Stimulated activated CD4-positive, alpha-beta T cell treated with anti-CD3 and anti-CD28 coated beads, Interleukin-15, amount 100 ng/mL, for 24 hours (primary cell): ENCODE measurements at places on chromosomes 16 and 17.

DNA sequence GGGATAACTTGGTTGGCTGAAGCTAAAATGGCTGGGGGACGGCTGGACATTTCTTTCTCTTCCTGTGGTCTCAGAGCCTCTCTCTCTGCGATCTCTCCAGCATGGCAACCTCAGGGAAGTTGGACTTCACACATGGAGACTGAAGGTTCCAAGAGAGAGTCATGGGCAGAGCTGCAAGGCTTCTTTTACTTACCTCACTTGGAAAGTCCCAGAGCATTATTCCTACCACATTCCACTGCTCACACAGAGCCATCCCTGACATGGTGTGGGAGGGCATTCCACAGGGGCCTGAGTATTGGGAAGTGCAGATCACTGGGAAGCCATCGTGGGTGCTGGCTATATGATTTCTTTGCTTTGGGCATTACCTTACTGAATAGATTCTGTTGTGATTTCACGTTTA is 9.8 kb upstream of the SLC6A2 start:
- no peak for DNase-seq

DNA sequence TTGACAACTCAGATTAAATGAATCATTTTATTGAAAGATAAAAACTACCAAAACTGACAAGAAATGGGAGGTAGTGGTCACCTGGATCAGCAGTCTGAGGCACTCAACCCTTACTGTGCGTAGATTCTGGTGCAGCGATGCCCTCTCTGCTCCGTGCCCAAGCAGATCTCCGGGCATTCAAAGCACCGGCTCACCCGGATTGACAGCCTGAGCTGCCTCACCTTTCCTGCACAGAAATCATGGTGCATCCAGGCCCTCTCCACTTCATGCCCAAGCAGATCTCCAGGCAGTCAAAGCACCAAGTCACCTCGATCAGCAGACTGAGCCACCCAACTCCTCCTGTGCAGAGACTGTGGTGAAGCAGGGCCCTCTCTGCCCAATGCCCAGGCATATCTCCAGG is 196.8 kb downstream of the CA10 start:
- DNase-seq = no peak

GRCh38 chr16:58417600-58417999 is 25.3 kb downstream of the GINS3 start:
- DNase-seq = no peak

- no peak for DNase-seq
Observed at GRCh38 chr16:27920391-27920891, 143.1 kb downstream of the GSG1L start.

DNA sequence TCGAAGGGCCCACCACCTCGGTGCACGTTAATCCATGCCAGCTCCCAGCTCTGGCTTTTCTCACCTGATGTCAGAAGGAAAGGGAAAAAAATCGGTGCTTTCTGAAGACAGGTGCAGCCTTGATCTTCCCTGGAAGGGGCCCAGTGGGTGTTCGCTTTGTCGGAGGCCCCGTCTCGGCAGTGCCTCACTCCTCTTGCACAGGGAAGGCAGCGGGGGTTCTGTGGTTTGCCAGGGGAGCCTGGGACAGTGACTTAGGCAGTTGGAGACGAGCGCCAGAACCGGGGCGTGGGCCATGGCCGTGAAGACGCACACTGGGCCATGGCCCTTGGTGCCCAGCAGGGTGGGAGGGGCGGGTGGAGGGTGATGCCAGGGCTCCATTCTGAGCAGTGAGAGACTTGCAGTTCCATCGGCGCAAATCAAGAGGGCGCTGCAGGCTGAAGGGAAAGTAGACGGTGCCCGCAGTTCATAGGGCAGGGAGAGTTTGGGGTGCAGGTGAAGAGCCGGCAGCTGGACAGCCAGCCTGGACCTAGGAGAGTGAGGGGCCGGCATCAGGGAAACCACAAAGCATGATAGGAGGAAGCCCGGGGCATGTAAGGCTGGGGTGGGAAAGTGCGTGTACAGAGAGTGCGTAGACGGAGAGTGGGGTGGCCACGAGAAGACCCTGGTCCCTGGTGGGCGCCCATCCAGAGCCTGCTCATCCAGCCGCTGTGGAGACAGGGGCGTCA is 101.3 kb upstream of the CHMP6 start:
- DNase-seq = peak; percentile 46

DNA sequence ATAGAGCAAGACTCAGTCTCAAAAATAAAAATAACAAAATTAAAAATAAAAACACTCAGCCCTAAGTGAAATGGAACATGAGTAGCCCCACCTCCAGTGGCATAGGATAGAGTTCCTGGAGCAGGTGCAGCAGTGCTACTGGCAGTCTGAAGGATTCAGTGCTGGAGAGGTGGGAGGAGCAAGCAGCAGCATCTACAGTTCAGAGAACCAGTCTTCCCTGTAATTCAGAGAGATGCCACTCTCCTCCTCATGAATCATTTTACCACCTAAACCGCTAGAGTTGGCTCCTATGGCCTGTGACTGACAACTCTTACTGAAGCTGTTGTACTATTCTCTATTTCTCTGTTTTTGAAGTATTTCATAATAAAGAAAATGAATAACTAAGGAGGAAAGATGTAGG is 56.0 kb upstream of the SMURF2 start:
- DNase-seq = no peak

DNA sequence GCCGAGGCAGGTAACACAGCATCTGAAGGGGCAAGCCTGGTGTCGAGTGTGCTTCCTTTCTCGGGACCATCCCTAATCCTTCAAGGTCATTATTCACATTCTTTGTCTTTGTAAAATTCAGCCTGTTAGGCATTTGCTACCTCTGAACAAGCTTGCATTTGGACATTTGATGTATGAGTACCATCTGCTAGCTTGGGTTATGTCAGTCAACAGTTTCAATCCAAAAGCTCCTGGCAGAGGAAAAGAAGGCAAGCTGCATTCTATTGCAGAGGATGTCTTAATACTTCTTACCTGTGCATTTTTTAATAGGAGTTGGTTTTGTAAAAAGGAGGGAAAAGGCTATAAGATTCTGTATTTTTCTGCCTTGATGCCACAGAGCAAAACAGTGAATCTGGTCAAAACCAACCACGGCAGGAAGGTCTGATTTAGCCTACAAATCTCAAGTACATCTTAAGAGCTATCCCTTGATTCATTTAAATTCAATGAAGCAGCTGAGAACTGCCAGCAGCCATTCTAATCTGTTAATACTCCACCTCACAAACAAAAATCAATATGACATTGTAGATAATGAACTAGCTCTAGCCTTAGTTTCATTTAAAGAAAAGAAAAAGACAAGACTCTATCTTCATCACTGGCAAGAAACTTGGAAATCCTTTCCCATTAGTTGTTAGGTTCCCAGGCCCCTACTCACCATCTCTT is 39.0 kb downstream of the TEX2 start:
- DNase-seq = no peak

DNA sequence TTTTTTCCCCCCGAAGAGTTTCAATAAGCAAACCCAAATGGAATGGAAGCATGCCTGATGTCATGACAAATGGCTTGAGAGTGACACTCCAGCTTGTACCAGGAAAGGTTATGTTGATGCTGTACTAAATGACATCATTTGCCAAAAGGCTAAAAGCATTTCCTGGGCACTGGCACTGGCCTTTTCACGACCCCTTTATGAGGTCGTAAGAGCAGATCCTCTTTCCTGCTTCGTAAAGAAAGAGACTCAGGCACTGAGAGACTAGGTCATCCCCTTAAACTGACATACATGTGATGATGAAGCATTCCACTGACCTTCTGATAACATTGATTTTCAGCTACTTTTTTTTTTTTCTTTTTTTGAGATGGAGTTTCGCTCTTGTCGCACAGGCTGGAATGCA is 30.5 kb downstream of the CEP295NL start:
- no peak for DNase-seq

DNA sequence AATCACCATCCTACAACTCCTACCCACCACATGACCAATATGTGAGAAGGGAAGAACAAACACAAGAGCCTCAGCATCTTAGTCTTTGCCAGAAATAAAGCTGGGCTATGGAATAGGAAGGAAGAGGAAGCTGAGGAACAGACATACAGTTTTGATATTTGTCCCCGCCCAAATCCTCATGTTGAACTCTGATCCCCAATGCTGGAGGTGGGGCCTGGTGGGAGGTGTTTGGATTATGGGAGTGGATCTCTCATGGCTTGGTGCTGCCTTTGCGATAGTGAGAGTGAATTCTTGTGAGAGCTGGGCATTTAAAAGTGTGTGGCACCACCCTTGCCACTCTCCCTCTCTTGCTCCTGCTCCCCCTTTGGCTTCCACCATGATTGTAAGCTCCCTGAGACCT is 52.4 kb upstream of the NLK start:
- no peak for DNase-seq

- DNase-seq = no peak
Observed at GRCh38 chr17:8659758-8660410, 29.4 kb upstream of the MYH10 start.

GRCh38 chr16:87057951-87058560 is 259.1 kb downstream of the C16orf95 start:
- no peak for DNase-seq

- DNase-seq = no peak
Observed at GRCh38 chr17:19392303-19392702, 5.3 kb upstream of the MFAP4 start.

DNA sequence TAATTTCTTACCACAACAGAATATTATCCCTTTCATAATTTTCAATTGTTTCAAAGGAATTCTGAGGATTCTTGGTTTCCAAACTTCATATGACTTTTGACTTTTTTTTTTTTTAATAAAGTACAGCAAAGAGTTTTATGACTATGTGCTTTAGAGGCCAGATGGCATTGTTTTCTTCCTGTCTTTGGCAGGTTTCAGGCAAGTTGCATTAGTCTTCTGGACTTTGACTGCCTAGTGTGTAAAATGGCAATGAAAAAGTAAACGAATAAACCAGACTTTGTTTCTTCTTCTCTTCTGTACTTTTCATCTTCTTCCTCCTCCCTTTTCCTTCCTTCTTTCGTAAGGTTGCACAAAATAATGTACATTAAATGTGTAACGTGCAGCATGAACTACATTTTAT is 172.6 kb upstream of the RBFOX1 start:
- DNase-seq = no peak

DNA sequence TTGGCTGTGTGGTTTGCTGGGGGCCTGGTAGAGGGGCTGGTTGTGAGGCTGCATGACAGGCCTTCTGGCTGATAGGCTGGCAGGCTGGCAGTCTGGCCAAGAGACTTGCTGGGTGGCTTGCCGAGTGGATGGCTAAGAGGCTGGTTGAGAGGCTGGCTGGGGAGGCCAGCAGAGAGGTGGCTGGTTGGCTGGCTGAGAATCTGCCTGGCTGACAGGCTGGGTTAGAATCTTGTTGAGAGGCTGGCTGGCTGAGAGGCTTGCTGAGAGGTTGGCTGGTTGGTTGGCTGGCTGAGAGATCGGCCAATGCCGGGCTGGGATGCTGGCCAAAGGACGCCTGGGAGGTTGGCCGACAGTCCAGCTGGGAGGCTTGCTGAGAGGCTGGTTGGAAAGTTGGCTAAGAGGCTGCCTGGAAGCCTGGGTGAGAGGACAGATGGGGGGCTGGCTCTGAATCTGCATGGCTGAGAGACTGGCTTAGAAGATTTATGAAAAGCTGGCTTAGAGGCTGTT is 35.9 kb upstream of the ACSM2B start:
- DNase-seq = no peak

- DNase-seq = no peak
Observed at GRCh38 chr16:78098087-78098486, 1.4 kb upstream of the WWOX start.

GRCh38 chr16:59632276-59632855 is 898.2 kb upstream of the GOT2 start:
- no peak for DNase-seq

DNA sequence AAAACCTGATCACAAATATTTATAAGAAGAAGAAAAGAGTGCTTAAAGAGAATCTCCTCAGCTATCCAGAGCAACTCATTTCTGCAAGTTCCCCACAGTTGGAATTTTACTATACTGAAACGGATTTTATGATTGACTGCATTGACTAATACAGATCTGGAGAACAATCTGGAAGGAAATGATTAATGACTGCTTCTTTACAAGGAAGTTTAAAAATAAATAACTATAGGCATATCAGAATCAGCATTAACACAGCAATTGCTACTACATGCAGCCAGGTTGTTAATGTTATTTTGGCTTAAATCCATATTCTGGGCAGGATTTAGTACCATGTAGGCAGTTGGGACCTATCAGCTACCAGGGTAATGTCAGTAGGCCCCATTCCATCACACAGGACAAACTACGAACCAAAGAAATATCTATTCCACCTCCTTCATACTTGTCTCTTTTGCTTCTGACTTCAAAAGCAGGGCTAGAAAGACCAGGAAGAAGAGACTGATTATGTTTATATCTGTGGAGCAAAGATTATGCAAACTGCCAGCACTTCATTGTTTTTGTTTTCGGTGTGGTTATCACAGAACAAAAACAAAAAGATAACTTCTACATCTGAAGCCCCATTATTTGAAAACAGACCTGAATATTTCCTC is 3.9 kb downstream of the SKAP1 start:
- no peak for DNase-seq

GRCh38 chr17:74163271-74163821 is 40.1 kb upstream of the RPL38 start:
- no peak for DNase-seq

DNA sequence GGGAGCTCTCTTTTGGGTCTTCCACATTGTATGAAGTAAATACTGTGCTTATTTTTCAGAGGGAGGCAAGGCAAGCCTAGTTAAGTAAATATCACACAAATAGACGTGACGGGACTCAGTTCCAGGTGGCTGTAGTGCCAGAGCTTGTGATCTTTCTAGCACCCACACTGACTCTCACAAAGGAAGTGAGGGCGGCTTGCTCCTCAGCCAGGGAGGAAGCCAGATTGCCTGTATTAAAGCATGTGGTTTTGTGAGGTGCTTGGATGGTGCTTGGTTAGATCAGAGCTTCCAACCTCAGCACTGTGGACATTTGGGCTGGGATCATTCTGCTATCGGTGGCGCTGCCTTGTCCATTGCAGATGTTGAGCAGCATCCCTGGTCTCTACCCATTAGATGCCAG is 80.1 kb downstream of the VAT1L start:
- peak; percentile 22 for DNase-seq

- no peak for DNase-seq
Observed at GRCh38 chr16:66942981-66943380, 7.7 kb downstream of the CES2 start.

DNA sequence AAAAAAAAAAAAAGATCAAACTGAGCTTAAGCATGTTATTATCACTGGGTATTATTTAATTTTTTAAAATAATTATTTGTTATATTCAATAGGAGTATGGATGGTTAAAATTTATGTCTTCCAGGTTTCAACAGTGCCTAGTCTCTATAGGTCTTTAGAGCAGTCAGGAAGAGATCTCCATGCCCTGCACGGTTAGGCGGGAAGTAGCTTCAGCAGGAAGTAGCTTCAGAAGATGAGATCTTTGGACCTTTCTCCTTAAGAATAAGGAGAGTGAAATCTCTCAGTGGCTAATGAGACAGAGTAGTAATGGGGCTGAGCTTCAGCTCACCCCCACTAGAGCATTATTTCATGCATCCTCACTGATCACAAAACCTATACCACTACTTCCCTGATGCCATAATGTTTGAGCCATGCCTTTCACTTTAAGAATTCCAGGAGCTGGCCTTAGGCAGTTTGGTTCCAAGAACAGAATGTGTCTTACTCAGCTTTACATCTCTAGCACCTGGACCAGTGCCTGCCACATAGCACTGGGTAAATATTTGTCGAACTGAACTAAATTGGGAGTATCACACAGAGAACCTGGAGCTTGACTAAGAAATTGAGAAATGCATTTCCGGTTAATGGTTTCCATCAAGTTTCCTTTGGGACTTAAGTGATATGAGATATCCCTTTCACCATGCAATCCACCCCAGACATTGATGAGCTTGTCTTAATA is 43.5 kb downstream of the SCPEP1 start:
- DNase-seq = no peak

- no peak for DNase-seq
Observed at GRCh38 chr17:64459284-64459747, 10.4 kb downstream of the MILR1 start.
